ENCODE measurements at places on chromosomes 7 and 10.

DNA sequence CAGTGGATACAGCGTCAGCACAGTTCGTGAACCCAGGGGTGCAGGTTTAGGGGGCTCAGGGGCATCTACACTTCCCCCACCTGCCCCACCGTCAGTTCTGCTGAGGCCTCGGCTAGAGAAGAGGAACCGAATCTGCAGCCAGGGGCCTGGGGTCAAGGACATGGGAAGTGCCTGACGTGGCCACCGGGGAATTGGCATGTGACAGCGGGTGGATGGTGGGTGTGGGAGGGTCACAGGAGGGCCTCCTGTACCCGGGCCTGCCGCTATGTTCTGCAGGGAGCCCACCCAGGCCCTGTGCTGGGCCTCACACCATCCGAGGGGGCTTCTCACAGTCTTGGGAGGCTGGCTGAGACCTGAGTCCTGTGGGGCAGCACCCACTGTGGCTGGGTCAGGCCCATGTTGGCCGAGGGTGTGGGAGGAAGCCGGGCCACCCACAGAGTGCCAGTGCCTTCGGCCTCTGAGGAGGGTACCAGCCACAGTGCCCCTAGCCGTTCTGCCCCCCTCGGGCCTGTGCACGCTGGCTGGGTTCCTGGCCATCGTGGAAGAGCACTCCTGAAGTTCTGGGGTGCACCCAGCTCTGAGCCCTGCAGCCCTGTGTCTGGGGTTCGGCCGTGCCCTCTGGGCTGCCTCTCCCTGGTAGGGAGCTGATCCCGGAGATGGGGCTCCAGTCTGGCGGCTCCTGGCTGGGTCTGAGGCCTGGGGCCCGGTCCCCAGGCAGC is 5.9 kb downstream of the TTYH3 start:
- no peak for DNase-seq

DNA sequence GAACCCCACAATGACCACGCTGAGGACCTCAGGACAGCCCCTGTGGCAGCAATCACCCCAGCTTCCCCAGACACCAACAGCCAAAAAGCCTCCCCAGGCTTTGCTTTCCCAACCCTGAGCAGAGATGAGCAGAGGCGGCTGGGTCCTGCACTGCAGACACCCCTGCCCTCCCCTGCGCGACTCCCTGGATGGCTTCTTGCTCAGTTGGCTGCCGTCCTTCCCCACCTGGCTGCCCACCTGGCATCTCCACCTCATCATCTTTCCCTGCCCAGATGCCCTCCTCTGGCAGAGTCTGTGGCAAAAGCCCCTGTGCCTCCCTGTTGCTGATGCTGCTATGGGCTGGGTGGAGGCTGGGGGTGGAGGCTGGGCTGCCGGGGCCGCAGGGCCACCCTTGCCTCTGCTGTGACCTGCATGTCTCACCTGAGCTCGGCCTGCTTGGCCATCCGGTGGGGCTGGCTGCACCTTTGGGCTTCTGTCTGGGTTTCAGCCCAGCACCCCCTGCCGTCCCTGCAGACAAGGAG is 567.7 kb downstream of the TCERG1L start:
- no peak for DNase-seq

DNA sequence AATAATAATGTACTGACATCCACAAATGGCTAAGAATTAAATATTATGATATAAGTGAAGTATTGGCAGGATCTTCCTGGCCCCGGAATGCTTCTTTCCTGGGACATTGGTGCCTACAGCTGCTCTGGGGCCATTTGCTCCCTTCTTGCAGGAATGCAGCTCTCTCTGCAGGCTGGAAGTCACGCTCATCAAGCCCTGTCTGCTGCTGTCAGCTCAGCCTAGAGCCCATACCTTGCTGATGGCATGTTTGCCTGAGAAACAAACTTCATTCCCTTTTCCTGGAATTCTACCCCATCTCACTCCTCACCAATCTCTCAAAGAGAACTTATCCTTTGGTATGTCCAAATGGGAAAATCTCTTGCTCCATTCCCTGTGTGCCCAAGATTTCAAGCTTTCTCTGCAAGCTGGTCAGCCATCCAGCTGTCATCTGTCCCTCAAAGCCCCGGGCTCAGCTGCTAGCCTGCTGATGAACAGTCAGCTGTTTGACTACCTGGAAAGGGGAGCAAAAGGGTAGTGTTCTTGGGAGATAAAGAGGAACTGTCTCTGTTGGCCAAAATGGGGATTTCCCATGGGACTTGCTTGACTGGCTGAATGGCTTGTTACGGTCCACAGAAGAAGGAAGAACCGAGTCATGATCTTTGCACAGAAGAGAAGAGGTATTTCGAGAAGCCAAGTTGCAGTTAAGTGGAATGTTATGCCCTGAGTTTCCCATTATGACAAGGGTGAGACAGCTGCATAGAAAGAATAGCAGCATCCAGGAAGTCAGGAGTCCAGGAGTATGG is 12.0 kb upstream of the RASSF4 start:
- no peak for DNase-seq

DNA sequence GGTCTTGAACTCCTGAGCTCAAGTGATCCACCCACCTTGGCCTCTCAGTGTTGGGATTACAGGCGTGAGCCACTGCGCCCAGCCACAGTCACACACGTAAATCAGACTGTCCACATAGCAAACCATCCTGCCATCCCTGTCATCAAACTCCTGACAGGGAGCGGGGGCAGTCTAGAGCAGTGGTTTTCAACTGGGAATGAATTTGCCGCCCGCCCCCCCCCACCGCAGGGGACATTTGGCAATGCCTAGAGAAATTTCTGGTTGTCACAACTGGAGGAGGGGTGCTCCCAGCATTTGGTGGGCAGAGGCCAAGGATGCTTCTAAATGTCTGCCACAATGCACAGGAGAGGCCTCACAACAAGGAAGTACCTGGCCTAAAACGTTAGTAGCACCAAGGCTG is 24.1 kb downstream of the CAMK2G start:
- DNase-seq, result no peak

GRCh38 chr7:77386165-77386822 is 29.9 kb downstream of the GSAP start:
- DNase-seq, result no peak

DNA sequence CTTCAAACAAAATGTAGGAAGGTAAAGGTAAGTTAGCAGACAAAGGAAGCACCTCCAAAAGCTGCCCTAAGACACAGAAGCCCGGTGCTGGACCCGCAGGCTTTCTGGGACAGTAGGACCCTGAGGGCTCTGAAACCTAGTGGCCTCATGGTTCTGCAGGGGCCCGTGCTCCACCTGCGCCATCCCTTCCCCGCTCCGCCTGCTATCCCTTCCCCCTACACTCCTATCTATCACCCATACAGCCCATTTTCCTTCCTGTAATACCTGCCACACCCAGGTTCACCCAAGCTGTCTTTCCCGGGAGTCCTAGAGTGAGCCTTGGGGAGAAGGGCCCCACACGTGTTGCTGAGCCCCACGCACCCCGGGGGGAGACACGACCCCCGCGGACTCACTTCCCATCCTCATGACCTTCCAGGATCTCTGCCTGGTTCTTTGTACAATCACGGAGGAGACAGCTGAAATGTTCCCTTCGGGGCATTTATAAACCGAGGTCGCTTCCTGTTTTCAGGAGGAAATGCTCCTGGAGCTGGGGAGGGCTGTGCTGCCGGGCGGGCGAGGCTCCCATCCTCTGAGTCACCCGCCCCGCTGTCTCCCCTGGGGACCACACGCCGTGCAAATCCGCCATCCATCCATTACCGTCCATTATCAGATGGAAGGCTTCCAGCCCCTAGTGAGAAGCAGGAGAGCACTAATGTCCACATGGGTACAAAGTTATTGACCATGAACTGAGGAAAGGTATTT is 251.7 kb upstream of the PITRM1 start:
- peak; percentile 16 for DNase-seq

- peak; percentile 17 for DNase-seq
Observed at GRCh38 chr7:33996899-33997298, 91.6 kb downstream of the BMPER start.

GRCh38 chr10:132364594-132364970 is 32.4 kb upstream of the PWWP2B start:
- no peak for DNase-seq

DNA sequence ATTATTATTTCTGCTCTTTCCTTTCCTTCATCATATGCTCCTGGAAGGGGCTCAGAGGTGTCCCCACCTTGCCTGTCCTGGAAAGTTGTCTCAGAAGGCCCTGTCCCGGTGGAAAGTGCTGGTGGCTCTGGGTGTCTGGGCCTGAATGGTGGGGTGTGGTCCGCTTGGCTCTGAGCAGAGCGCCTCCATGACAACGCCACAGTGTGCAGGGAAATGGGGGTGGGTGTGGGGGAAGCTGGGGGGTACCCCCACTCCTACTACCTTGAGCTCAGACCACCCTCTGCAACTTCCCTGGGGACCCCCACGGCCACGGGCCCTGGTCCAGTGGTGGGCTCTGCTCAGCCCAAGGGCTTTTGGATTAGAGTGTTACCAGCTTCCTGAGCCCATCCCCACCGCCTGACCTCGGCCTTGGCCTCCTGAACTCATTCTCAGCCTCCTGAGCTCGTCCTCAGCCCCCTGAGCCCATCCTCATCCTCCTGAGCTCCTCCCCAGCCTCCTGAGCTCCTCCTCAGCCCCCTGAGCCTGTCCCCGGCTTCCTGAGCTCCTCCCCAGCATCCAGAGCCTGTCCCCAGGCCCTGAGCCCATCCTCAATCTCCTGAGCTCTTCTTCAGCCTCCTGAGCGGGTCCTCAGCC is 106.4 kb upstream of the FAM20C start:
- DNase-seq, result no peak

- no peak for DNase-seq
Observed at GRCh38 chr7:40721342-40721949, 586.6 kb downstream of the SUGCT start.

GRCh38 chr7:55132890-55133551 is 114.2 kb downstream of the EGFR start:
- peak; percentile 96 for DNase-seq

DNA sequence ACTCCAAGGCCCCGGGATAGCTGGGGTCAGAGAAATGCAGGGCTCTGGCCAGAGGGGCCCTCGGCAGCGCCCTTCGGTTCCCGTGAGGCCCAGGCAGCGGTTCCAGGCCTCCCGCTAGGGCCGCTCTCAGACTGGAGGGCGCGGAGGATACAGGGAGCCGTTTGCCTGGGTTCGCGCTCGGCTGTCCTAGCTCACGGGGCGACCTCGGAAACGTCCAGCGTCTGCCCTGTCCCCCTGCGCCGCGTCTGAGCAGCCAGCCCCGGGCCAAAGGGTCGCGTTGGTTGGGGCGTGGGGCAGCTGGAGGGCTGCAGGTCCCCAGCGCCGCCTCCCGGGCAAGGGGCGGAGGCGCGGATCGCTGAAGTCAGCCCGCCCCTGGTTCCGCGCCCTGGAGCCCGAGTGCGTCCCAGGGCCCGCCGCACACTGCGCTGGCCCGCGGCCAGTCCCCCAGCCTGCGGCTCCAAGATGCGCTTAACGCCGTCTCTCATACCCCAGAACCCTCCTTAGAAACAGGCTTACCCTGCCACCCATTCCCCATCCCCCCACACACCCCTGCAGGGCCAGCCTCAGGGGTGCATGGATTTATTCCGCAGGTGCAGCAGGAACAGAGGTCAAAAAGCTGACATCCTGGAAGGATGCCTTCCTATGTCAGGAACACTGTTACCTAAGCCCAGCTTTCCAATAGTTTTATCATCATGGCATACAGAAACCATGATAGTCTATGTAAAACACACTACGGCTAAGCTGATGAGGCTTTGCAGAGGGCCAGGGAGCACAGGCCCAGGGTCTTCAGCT is 22.1 kb upstream of the OPN4 start:
- DNase-seq, result no peak

DNA sequence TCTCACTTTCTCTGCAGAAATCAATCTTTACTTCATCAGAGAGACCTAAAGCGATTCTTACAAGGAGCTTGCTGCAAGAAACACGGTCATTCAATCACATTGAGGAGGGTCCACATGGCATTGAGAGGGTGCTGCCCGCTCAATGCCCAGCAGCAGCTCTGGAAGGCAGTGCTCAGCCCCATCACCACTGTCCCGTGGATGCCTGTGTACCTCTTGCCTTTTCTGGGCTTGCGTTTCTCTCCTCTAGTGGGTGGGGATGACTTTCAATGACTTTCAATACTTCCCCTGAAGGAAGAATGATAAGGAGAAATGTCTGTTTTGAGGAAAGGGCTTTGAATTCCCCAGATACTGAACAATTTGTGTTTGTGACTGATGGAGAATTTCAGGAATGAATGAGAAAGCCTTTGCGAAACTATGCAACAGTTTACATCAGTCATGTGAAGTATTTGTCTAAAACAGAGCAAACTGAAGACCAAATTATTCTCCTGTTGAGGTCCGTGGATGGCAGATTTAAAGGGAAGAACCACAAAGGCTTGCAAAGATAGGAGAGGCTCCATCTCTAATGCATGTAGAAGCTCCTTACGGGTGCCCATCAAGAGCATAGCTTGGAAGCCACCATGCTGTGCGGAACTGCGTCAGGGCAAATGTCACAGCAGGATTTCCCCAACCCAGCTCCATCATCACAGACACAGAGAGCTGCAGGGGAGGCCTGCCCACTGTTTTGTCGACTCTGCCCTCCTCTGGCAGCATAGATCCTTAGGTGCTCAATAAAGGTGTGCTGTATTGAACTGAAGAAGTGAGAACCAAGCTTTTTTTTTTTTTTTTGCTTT is 6.6 kb upstream of the ZNF22 start:
- no peak for DNase-seq

GRCh38 chr10:97333351-97333600 is 1.3 kb downstream of the FRAT2 start:
- peak; percentile 48 for DNase-seq

DNA sequence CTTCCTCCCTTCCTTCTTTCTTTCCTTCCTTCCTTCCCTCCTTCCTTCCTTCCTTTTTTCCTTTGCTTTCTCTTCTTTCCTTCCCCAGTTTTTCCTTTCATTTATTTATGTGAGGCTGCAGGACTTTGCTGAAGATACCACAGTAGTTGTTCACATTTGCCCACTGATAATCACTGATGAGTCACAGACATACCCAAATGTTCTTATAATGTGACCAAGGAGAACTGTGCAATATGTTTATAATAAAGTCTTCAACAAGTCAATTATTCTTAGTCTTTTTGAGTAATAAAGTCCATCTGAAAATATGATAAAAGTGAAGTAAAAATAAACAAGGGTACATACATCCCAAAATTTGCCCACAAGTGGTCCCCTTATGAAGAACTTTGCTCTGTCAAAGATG is 159.7 kb downstream of the GNAI1 start:
- DNase-seq, result no peak

- no peak for DNase-seq
Observed at GRCh38 chr7:30505174-30505697, 607 bp upstream of the GGCT start.

- DNase-seq, result no peak
Observed at GRCh38 chr7:2510130-2510776, 9.3 kb upstream of the LFNG start.

DNA sequence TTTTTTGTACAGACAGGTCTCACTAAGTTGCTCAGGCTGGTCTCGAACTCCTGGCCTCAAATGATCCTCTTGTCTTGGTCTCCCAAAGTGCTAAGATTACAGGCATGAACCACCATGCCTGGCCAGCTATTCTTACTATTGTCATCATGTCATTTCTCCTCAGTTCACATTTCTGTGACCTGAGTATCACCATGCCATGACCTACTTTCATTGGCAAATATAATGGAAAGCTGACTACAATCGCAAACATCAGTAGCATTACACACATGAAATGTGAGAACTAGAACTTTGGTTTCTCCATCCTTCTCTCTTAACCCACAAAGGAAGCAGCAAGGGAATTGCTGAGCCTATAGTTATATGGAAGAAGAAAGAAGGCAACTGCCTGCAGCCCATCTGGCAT is 26.0 kb upstream of the WIPF3 start:
- DNase-seq, result no peak
